ENCODE measurements at places on chromosomes 4 and X. TPM values are rescaled to one million over a fixed set of nuclear protein-coding genes. Genes with fewer than 3 reads are reported as not detected.

Gene TBX22
- not detected for total RNA-seq

Gene NIPAL1
- 1.8 TPM for total RNA-seq

Gene ACSL1
- 17.1 TPM for total RNA-seq

Gene TCEAL6
- not detected for total RNA-seq

Gene GCNA
- 3.5 TPM for total RNA-seq

Gene TLR6
- 1.5 TPM for total RNA-seq

Gene TMPRSS11B
- not detected for total RNA-seq

Gene GAB1
- total RNA-seq: 0.48 TPM

Gene NRK
- not detected for total RNA-seq

Gene ADGRA3
- total RNA-seq: 10.8 TPM

Gene RPS6KA3
- 41.5 TPM for total RNA-seq

Gene OCIAD2
- total RNA-seq: 83.6 TPM

Gene AMTN
- not detected for total RNA-seq

Gene HGFAC
- total RNA-seq: not detected

Gene MSN
- 476 TPM for total RNA-seq

Gene MAGEA12
- total RNA-seq: not detected

Gene PDGFRA
- total RNA-seq: not detected

Gene GPRASP1
- 4.2 TPM for total RNA-seq

Gene CXCL10
- 1.0 TPM for total RNA-seq

Gene CACNA1F
- total RNA-seq: 0.65 TPM

Gene TXK
- total RNA-seq: 11.2 TPM

Gene FGF2
- total RNA-seq: 1.2 TPM

Gene TMEM164
- total RNA-seq: 12.2 TPM

Gene GYPE
- 0.16 TPM for total RNA-seq

Gene NXF2B
- total RNA-seq: not detected

Gene KIT
- not detected for total RNA-seq

Gene BST1
- total RNA-seq: 0.66 TPM

Gene SMIM43
- not detected for total RNA-seq

Gene LPAR4
- total RNA-seq: not detected

Gene ATG4A
- total RNA-seq: 7.4 TPM

Gene DUSP9
- total RNA-seq: 0.14 TPM

Gene H2BW2
- total RNA-seq: not detected

Gene DUX4
- not detected for total RNA-seq

Gene BBS12
- total RNA-seq: 2.8 TPM
